ENCODE measurements at places on chromosomes 1 and 21. TPM values are rescaled to one million over a fixed set of nuclear protein-coding genes. Genes with fewer than 3 reads are reported as not detected.

PRR9 gene
- not detected for polyA plus RNA-seq

PLA2G5 gene
- polyA plus RNA-seq = not detected

- DNase-seq = no peak
Measured at GRCh38 chr1:46575778-46576177, 24.3 kb upstream of the KNCN start.

DNA sequence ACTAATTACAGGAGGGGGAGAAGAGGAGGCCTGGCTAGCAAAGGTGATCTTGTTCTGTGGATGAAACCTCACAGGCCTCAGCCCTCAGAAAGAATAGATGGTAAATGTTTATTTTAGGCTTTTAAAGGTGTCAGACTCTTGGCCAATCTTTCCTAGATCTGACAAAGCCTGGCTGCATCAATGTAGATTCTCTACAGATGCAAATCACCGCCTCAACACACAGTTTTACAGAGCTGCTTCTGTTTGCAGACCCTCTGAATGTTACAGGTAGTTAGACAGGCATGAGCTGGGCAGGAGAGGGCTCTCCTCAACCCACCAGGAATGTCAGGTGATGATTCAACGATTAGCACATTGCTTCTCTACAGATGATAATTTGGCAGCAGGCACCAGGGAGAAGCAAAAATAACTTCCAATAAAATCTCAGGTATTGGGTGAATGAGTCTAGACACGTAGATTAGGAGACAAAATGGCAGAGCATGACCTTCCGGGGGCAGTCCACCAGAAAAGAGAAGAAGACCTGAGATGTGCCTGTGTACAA, 105.4 kb upstream of the VANGL1 start:
- DNase-seq = no peak
